Ovary (tissue), 10 donors: ENCODE measurements at places on chromosomes 7 and 10. TPM values are rescaled to one million over a fixed set of nuclear protein-coding genes. Genes with fewer than 3 reads are reported as not detected.

GTF2I gene
- 204 TPM for total RNA-seq

RPEL1 gene
- total RNA-seq = not detected

GTF2IRD1 gene
- total RNA-seq = 29.5 TPM

- no peaks in the 10 kb centered on the region for H3K4me1 ChIP-seq
- H3K4me3 ChIP-seq = no peak overlapping the region
- H3K36me3 ChIP-seq = no peaks in the 10 kb centered on the region
- H3K27ac ChIP-seq = no peak overlapping the region
Measured at GRCh38 chr10:35950701-35951100, 308.6 kb upstream of the FZD8 start.

- no peak overlapping the region for H3K4me3 ChIP-seq
- H3K4me1 ChIP-seq = no peaks in the 10 kb centered on the region
- no peaks in the 10 kb centered on the region for H3K36me3 ChIP-seq
- no peaks in the 10 kb centered on the region for H3K27me3 ChIP-seq
- H3K27ac ChIP-seq = no peak overlapping the region
- no peak for DNase-seq
Measured at GRCh38 chr7:79593866-79594301, 140.4 kb upstream of the MAGI2 start.

DNA sequence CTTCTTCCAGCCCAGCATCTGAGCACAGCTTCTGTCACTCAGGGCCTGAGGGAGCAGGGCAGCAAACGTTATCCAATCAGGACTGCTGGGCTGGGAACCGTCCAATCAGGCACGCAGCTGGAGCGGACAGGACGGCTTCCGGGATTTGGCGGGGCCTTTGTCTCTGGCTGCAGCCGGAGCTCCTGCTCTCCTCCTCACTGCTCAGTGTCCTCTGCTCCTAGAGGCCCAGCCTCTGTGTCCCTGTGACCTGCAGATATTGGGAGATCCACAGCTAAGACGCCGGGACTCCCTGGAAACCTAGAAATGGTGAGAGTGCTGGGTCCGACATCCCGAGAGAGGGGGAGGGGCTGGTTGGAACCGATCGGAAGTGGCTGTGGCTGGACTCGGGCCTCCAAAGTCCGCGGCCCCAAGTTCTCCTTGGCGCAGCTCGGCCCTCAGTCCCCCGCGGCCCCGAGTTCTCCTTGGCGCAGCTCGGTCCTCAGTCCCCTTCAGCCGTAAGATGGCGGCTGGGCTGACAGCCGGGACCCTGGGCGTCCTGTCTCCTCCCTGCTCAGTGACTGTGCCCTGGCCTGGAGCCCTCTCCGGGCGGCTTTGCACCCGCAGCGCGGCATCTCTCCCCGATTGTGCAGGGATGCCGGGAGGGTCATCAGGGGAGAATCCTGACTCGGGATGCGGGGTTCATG, at the start of gene ZNF107:
ZNF107 (plus strand) TSS at position 154 of the 683 bp plus-strand sequence; CDS start at position 304, 150 bp downstream.
- peak within 1 kb of the TSS; percentile 53 for H3K27ac ChIP-seq
- peak within 1 kb of the TSS; percentile 72 for H3K4me3 ChIP-seq
- H3K36me3 ChIP-seq = no peaks in the 10 kb centered on the region
- H3K27me3 ChIP-seq = no peaks in the 10 kb centered on the region

DNA sequence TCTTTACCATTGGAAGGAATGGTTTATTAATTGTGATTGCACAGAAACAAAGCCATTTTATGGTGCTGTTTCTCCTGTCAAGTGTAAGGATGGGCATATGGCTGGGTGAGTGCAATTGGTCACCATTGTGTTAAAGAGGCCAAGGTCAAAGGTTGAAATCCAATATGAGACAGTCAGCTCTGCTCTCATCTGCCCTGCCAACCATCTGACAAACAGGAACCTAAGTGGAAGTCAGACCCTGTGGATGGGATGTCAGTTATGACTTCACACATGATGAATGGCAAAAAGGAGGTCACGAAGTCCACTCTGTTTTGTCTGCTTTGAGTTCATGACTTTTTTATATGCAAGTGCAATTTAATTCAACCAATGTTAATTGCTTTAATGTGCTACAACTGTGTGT, 172.7 kb upstream of the TMEM229A start:
- H3K27me3 ChIP-seq = no peaks in the 10 kb centered on the region
- no peak for DNase-seq
- H3K36me3 ChIP-seq = no peaks in the 10 kb centered on the region
- no peaks in the 10 kb centered on the region for H3K4me1 ChIP-seq
- H3K4me3 ChIP-seq = no peak overlapping the region
- H3K27ac ChIP-seq = no peak overlapping the region

DNA sequence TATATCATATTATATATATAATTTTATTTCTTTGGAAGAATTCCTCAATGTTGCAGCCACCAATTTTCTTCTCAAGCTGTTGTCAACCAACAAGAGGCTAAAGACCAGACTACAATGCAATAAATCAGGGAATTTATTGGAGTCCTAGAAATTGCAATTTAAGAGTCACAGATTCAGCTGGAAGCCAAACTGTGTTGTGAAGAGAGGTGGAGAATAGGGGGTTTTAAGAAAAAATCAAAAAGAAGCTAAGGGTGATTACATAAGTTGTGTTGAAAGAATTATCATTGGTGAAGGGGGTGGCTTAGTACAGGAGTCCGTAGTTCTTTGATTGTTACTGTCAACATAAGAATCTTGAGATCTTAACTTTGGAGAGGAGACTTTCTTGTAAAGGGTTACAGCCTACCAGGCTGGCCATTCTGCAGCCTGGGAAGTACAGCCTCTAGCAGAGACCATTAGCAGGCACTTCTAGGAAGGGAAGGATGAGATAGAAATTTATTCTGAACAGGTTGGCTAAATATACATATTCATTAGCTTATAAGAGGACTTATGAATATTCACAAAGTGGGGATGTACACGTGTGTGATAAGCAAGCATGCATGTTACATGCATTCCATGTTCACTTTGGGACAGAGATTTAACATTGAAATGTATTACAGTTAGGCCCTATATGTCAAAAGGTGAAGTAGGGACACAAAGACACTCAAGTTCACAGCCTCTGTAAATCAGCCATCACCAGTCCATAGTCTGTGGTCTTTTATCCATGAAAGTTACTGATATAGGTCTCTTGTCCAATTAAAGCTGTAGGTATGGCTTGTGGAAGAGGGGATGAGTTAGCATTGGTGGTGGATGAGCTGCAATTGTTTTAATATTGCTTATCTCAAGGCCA, 8.3 kb upstream of the TMEM168 start:
- H3K36me3 ChIP-seq = no peaks in the 10 kb centered on the region
- no peak overlapping the region for H3K4me3 ChIP-seq
- no peaks in the 10 kb centered on the region for H3K4me1 ChIP-seq
- H3K27me3 ChIP-seq = no peaks in the 10 kb centered on the region
- DNase-seq = no peak
